ENCODE measurements at places on chromosomes 6 and 20. TPM values are rescaled to one million over a fixed set of nuclear protein-coding genes. Genes with fewer than 3 reads are reported as not detected.

The GABRR1 gene
- not detected for total RNA-seq

GRCh38 chr20:43667341-43668132, 623 bp downstream of the MYBL2 start:
- H3K27me3 ChIP-seq: peaks cover 2% of the 10 kb centered on the region
- peak; percentile 70 for DNase-seq
- H3K4me3 ChIP-seq: peak overlapping the region; percentile 66

GRCh38 chr20:37828684-37829083, 74.2 kb upstream of the VSTM2L start:
- H3K27ac ChIP-seq: no peak overlapping the region
- no peaks in the 10 kb centered on the region for H3K36me3 ChIP-seq
- no peaks in the 10 kb centered on the region for H3K27me3 ChIP-seq
- H3K4me3 ChIP-seq: no peak overlapping the region
- no peak for DNase-seq

The SFTA2 gene
- total RNA-seq: not detected

The HCRTR2 gene
- not detected for total RNA-seq

The RAET1E gene
- not detected for total RNA-seq

The POM121L2 gene
- total RNA-seq: not detected

- no peak overlapping the region for H3K27ac ChIP-seq
- peaks cover 18% of the 10 kb centered on the region for H3K4me1 ChIP-seq
- H3K27me3 ChIP-seq: no peaks in the 10 kb centered on the region
Observed at GRCh38 chr20:44616604-44616964, 34.2 kb downstream of the PKIG start.

DNA sequence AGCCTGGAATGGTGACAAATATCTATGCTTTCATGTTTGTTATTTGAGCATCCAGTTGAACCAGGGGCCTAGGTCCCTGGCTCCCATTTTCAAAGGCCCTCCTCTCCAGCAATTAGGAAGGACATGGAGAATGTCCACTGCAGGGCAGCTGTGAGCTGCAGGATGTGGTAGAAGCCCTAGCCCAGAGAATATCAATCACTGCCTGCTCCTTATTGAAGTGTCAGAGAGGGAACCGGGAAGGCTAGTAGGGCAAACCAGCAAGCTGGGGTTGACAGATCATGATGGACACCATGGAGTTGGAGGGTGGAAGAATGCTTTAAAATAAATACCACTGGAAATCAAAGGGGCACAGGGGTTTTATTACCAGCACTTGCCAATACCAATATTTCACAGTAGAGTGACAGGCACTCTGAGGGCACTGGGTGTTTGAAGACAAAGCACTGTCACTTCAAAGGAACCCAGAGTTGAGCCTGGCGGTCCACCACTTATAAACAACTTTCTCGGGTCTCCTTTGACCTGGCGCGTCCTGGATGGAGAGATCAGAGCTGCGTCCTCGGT, 47.7 kb downstream of the ZNF831 start:
- H3K36me3 ChIP-seq: no peaks in the 10 kb centered on the region
- no peak for DNase-seq
- no peaks in the 10 kb centered on the region for H3K4me1 ChIP-seq
- H3K27ac ChIP-seq: no peak overlapping the region

DNA sequence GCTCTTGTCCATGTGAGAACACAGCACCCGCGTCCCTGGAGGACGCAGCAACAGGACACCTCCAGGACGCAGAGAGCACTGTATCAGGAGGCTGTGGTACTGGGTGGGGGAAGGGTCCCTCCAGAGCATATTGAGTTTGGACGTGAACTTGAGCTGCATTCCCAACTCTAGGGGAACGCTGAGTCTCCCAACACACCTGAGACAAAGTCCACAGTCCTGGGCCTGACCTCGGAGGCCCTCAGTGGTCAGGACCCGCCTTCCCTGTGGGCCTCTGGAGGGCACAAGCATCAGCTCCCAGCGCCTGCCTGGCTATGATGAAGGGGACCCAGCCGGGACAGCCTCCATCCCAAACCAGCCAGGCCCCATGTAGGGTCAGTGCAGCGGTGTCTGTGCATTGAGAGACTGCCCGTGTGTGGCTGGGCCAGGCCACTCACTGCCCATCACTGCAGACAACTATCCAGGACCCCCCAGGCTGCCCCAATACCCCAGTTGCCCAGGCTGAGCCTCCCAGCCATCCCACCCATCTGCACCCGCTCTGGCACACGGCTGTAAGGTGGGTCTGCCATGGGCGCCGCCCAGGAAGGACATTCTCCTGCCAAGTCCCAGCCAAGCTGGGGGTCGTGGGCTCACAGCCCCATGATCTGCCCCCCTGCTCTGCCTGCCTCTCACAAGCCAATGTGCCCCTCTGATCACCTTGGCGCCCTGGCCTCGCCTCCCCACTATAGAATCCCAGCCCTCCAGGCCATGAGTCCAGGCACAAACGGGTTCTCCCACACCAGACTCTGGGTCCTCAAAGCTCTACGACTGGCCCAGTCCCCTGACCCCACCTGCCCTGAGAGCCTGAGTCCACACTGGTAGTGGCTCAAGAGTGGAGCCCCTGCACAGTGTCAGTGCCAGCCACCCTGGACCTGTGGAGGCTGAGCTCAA, 115.7 kb downstream of the TAF4 start:
- peak; percentile 70 for DNase-seq
- no peak overlapping the region for H3K4me3 ChIP-seq
- peaks cover 5% of the 10 kb centered on the region for H3K27me3 ChIP-seq
- H3K4me1 ChIP-seq: peaks cover 8% of the 10 kb centered on the region
- H3K27ac ChIP-seq: no peak overlapping the region

The HINT3 gene
- 19.3 TPM for total RNA-seq

- no peak overlapping the region for H3K4me3 ChIP-seq
- H3K36me3 ChIP-seq: peaks cover 31% of the 10 kb centered on the region
- no peak for DNase-seq
- peaks cover 45% of the 10 kb centered on the region for H3K4me1 ChIP-seq
- no peaks in the 10 kb centered on the region for H3K27me3 ChIP-seq
Observed at GRCh38 chr20:19998990-19999705, 18.0 kb upstream of the NAA20 start.

DNA sequence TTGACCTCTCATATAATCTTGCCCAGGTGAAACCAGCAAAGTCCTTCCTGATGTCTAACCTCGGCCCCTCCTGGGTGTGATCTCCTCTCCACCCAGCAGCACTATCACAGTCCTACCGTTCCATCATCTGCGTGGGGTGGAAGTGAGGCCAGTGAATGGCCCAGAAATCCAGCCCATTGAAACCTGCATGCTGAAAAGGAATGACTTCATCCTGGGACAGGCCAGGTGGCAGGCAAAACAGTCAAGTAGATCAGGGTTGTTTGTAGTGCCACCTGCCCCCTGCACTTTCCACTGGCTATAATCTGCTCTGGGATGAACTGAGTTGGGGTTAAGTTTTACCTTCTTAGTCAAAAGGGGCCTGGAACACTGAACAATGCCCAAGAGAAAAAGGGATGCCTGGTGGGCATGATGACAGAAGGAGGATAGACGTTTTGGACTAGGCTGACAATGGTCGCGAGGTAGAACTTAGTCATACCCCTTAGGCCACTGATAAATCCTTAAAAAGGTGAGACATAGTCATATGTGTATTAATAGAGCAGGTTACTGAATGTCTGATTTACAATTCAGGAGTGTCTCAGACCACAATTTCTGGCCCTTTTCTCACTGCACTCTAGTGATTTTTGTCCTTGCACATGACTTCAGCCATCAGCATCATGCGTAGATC, 8.1 kb upstream of the HSP90AB1 start:
- peak; percentile 37 for DNase-seq
- peak overlapping the region; percentile 8 for H3K4me3 ChIP-seq
- H3K36me3 ChIP-seq: peaks cover 4% of the 10 kb centered on the region
- no peaks in the 10 kb centered on the region for H3K27me3 ChIP-seq
- peaks cover 50% of the 10 kb centered on the region for H3K4me1 ChIP-seq

The KCTD20 gene
- total RNA-seq: 89.1 TPM

- no peaks in the 10 kb centered on the region for H3K4me1 ChIP-seq
- DNase-seq: no peak
- H3K27me3 ChIP-seq: peaks cover 46% of the 10 kb centered on the region
- H3K36me3 ChIP-seq: peaks cover 1% of the 10 kb centered on the region
- H3K4me3 ChIP-seq: no peak overlapping the region
- H3K27ac ChIP-seq: no peak overlapping the region
Observed at GRCh38 chr6:1346558-1347091, 34.7 kb downstream of the FOXQ1 start.

The PAK5 gene
- not detected for total RNA-seq

DNA sequence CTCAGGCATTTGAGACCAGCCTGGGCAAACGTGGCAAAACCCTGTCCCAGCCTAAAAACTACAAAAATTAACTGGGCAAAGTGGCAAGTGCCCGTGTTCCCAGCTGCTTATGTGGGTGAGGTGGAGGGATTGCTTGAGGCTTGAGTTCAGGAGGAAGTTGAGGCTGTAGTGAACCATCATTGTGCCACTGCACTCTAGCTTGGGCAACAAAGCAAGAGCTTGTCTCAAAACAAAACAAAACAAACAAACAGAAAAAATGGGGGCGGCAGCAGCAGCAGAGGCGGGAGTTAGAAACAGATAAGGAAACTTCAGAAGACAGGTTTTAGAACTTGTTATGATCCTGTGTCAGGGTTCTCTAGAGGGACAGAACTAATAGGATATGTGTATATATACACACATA, 49.0 kb downstream of the SCAF8 start:
- peaks cover 9% of the 10 kb centered on the region for H3K4me1 ChIP-seq
- no peak for DNase-seq
- H3K4me3 ChIP-seq: no peak overlapping the region
- no peak overlapping the region for H3K27ac ChIP-seq
- no peaks in the 10 kb centered on the region for H3K27me3 ChIP-seq

- H3K27ac ChIP-seq: no peak within 1 kb of the TSS
- peaks cover 2% of the 10 kb centered on the region for H3K36me3 ChIP-seq
- peaks cover 40% of the 10 kb centered on the region for H3K27me3 ChIP-seq
- peak within 1 kb of the TSS; percentile 74 for H3K4me3 ChIP-seq
- DNase-seq: no peak
Observed at GRCh38 chr6:46734867-46735719, at the start of gene PLA2G7. Gene PLA2G7, minus strand, starts transcription at chr6:46735375. Its CDS starts 12,484 bp downstream, at chr6:46722891.

The GPR63 gene
- 1.1 TPM for total RNA-seq

DNA sequence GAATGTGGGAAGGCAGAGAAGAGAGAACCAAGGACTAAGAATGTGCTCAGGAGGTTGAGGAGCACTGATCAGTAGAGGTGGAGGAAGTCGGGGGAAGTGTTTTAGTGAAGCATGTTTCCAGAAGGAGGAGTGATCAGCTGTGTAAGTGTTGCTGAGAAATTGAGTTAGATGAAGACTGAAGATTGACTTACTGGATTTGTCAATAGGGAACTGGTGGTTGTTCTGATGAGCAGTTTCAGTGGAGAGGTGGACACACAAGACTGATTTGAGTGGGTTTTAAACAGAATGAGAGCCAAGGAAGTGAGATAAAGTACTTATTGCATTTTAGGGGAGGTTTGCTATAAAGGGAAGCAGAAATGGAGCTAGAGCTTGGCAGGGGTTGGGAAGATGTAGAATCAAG, 182.6 kb downstream of the CDKAL1 start:
- no peaks in the 10 kb centered on the region for H3K36me3 ChIP-seq
- H3K4me1 ChIP-seq: peaks cover 2% of the 10 kb centered on the region
- H3K27me3 ChIP-seq: no peaks in the 10 kb centered on the region
- DNase-seq: no peak
- no peak overlapping the region for H3K4me3 ChIP-seq
- no peak overlapping the region for H3K27ac ChIP-seq

DNA sequence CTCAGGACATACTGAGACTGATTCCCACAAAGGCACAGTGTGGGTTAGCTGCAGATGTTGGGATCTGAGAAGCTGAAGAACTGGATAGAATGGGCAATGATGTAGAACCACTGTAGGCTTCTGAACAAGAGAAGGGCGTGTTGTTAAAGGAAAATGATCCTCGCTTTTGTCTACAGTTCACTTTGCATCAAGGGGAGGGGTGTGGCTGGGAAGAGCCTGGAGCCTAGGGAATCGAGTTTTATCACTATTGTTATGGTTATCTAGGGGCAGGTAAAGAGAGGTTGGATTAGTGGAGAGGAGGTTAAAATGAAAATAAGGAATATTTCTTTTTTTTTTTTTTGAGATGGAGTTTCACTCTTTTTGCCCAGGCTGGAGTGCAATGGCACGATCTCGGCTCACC, 768.1 kb downstream of the KIF16B start:
- peaks cover 8% of the 10 kb centered on the region for H3K27me3 ChIP-seq
- H3K4me3 ChIP-seq: no peak overlapping the region

The KIF6 gene
- total RNA-seq: 0.62 TPM
